ENCODE measurements at places on chromosomes 13 and 19.

DNA sequence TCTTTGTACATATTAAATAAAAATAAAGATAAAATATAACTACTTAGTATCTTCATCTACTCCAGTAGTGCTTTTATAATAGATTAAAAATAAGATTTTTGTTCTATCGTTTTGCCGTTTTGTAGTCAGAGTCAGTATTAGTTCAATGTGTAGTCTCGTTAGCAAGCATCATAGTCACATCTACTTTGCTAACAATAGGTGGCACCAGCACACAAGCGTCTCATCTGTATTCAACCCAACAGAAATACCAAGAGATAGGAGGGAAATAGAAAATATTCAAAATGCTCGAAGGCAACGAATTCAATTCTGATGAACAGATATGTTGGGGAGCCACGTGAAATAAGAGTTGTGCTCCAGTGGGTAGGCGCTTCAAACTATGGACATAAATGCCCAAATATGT is 21.4 kb upstream of the MICU2 start:
- peaks cover 6% of the 10 kb centered on the region for H3K36me3 ChIP-seq
- H3K4me3 ChIP-seq: no peak overlapping the region
- H3K27ac ChIP-seq: no peak overlapping the region
- no peak for DNase-seq

DNA sequence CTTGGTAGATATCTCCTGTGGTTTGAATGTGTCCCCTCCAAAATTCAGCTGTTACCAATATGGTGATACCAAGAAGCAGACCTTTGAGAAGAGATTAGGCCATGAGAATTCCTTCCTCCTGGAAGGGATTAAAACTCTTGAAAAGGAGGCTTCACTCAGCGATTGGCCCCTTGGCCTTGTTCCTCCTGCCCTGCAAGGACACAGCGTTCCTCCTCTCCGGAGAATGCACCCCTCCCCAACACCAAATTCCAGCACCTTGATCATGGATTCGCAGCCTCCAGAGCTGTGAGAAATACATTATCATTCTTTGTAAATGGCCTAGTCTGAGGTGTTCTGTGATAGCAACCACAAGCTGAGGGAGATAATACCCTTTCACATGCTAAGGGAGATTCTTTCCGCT is 34.5 kb upstream of the ARHGEF7 start:
- H3K36me3 ChIP-seq: no peaks in the 10 kb centered on the region
- H3K27ac ChIP-seq: no peak overlapping the region
- H3K27me3 ChIP-seq: peaks cover 21% of the 10 kb centered on the region

DNA sequence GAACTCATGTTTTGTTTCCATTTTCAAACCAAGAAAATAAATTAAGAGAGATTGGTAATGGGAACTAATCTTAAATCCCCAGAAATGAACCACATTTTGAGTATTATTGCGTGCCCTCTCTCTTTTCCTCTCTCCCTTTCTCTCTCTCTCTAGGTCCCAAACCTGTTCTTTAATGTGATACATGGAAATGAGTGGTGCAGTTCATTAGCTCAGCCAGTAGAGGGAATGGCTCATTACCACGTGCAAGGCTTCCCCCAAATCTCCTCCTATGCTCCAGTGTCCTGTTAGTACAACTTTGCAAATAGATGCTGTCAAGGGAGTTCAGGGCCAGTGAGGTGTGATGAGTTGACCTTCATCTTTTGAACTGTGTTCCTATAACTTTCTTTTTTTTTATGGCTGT is 178.4 kb downstream of the FGF9 start:
- DNase-seq: no peak
- H3K27me3 ChIP-seq: peaks cover 13% of the 10 kb centered on the region
- H3K4me1 ChIP-seq: peaks cover 17% of the 10 kb centered on the region

DNA sequence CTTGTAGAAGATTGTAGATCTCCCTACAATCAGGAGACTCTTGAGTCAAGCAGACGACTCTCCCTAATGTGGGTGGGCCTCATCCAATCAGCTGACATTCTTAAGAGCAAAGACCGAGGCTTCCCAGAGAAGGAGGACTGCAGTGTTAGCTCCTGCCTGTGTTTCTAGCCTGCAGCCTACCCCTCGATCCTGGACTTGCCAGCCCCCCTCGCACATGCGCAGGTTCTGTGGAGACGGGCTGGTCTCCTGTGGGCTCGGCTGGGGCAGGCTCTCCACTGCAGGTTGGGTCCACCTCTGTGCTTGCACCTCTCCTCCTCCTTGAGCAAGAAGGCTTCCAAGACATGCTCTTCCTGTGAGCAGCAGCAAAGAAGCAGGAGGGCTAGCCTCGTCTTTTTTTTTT is 185.2 kb upstream of the SOX1 start:
- no peak overlapping the region for H3K27ac ChIP-seq
- H3K4me1 ChIP-seq: no peaks in the 10 kb centered on the region
- peaks cover 4% of the 10 kb centered on the region for H3K27me3 ChIP-seq
- DNase-seq: no peak
- no peak overlapping the region for H3K4me3 ChIP-seq
- no peaks in the 10 kb centered on the region for H3K36me3 ChIP-seq

DNA sequence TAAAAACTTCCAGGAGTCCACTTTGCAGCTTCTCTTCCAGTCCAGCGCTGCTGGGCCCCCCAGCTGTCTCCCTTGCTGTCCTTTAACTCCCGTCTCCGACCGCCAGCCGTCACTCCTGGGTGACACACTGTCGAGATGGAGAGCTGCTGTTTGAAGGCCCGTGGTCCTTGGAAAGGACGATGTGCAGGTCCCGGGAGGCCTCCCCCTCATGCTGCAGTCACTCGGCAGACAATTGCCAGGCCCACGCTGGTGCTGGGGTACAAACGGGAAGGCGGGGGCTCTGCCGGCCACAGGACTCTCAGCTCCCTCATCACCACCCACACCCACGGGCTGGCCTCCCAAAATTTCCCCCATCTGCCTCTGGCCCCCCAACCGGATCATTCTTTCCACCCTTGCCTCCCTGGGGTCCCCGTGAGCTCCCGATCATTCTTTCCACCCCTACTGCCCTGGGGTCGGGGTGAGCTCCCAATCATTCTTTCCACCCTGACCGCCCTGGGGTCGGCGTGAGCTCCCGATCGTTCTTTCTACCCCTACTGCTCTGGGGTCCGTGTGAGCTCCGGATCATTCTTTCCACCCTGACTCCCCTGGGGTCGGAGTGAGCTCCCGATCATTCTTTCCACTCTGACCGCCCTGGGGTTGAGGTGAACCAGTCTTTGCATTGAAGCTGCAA is 16.0 kb upstream of the ZNF554 start:
- peaks cover 6% of the 10 kb centered on the region for H3K36me3 ChIP-seq
- peaks cover 6% of the 10 kb centered on the region for H3K4me1 ChIP-seq
- H3K4me3 ChIP-seq: no peak overlapping the region
- no peak for DNase-seq

DNA sequence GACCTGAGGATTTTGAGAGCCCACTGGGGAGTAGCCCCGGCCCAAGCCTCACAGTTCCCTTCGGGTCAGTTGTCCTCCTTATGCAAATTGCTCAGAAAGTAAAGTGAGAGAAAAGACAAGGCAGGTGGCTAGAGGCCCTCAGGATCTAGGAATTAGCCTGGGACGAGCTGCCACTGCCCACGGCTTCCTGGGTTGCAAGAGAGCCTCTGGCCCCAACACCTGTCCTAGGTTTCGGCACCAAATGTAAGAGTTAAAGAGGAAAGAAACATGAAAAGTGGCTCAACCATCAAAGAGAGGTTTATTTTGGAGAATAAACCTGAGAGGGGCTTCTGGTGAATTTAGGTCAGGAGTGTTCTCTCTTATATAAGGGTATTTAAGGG is 25.6 kb downstream of the TMEM255B start:
- H3K4me1 ChIP-seq: no peaks in the 10 kb centered on the region
- peaks cover 2% of the 10 kb centered on the region for H3K36me3 ChIP-seq
- peaks cover 30% of the 10 kb centered on the region for H3K27me3 ChIP-seq
- H3K27ac ChIP-seq: no peak overlapping the region
- DNase-seq: no peak

- H3K4me3 ChIP-seq: no peak overlapping the region
- no peak for DNase-seq
- H3K27ac ChIP-seq: no peak overlapping the region
- H3K27me3 ChIP-seq: no peaks in the 10 kb centered on the region
Measured at GRCh38 chr13:69461397-69461796, 646.2 kb upstream of the ATXN8OS start.

- no peaks in the 10 kb centered on the region for H3K27me3 ChIP-seq
- H3K36me3 ChIP-seq: peaks cover 5% of the 10 kb centered on the region
- no peak overlapping the region for H3K4me3 ChIP-seq
- no peak for DNase-seq
- H3K4me1 ChIP-seq: peaks cover 12% of the 10 kb centered on the region
Measured at GRCh38 chr19:8259922-8260247, 48.3 kb downstream of the CD320 start.

DNA sequence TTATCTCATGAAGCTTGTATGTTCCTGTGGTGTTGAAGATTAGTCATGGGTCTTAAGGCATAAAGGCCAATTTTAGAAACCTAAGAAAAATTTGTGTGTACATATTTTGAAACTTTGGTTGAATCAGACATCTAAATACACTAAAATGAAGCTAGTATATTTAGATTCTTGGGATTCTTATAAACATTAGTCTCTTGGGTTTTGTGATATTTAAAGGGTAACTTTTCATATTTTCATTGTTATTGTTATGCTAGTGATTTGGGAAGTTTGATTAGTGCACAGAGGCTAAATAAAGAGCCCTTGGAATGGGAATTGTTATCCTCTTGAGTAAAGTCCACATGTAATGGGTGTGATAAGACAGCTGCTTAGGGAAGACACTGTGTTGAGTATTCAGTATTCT is 24.5 kb downstream of the UBA2 start:
- peaks cover 16% of the 10 kb centered on the region for H3K4me1 ChIP-seq
- peaks cover 6% of the 10 kb centered on the region for H3K36me3 ChIP-seq
- H3K27ac ChIP-seq: no peak overlapping the region
- no peak for DNase-seq
- no peaks in the 10 kb centered on the region for H3K27me3 ChIP-seq
- no peak overlapping the region for H3K4me3 ChIP-seq

- H3K36me3 ChIP-seq: peaks cover 2% of the 10 kb centered on the region
- peaks cover 25% of the 10 kb centered on the region for H3K4me1 ChIP-seq
- H3K4me3 ChIP-seq: no peak overlapping the region
Measured at GRCh38 chr19:29956855-29957254, 14.8 kb downstream of the URI1 start.

DNA sequence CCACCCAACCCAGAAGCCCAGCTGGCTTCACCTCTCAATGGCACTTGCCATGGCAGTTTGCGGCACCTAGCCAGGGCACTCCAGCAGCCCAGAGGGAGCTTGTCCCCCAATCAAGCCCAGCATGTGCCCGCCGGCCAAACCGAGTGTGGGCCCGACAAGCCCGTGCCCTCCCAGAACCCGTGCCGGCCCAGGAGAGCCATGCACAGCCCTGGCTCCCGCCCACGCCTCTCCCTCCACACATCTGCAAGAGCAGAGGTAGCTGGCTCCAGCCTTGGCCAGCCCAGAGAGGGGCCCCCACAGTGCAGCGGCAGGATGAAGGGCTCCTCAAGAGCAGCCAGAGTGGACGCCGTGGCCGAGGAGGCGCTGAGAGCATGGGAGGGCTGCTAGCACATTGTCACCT is 2278.0 kb upstream of the PCDH20 start:
- H3K27ac ChIP-seq: no peak overlapping the region
- no peak overlapping the region for H3K4me3 ChIP-seq
- H3K27me3 ChIP-seq: no peaks in the 10 kb centered on the region
- H3K36me3 ChIP-seq: no peaks in the 10 kb centered on the region
- no peak for DNase-seq

GRCh38 chr19:43465468-43466120 is at the start of gene LYPD3:
LYPD3 (minus strand) TSS chr19:43465608; CDS start chr19:43465571, 37 bp downstream.
- H3K36me3 ChIP-seq: no peaks in the 10 kb centered on the region
- peak within 1 kb of the TSS; percentile 88 for H3K27ac ChIP-seq
- H3K27me3 ChIP-seq: no peaks in the 10 kb centered on the region

DNA sequence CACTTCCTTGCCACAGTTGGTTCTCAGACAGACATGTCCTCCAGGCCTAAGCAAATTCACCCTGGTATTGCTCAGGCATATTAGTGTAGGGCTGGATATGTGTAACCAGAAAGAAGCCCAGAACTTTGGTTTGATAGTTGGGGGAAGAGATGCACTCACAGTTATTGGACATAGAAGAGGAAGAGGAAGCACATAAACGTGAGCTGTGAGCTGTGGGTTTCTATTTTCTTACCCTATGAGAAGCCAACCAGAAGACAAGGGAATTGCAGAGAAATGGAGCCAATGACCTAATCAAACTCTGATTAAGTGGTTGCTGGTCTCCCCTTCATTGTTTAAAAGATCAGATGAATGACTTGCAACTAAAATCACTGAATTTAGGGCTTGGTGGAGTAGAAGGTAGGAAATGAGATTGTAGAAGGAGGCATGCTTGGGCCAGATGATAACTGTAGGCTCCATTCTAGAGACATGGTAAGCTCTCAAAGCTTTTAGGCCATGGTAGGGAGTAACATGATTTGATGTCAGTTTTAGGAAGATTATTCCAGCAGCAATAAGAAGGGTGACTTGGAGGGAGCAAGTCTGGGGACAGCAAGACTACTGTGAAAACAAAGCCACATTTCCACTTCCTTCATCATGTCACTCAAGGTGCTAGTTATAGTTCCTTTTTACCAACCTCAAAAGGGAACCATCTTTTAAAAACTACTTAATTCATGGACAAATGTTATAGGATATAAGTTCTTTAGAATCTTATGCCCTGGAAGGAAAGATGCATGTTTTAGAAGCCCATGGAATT is 24.1 kb upstream of the WDFY2 start:
- DNase-seq: no peak
- H3K4me3 ChIP-seq: no peak overlapping the region
- H3K36me3 ChIP-seq: peaks cover 3% of the 10 kb centered on the region
- H3K4me1 ChIP-seq: peaks cover 14% of the 10 kb centered on the region

DNA sequence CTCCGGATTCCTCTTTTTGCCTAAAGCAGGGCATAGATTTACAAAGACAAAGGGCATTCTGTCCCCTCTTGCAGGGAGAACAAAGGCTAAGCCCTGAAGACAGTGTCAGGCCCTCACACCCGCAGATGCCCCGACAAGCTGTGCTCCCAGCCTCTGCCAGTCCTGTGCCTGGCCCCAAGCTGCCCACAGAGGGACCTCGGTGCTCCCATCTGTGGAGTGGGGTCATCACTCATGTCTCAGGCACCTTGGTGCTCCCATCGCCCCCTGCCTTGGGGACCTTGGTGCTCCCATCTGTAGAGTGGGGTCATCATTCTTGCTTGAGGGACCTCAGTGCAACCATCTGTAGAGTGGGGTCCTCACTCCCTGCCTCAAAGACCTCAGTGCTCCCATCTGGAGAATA is 24.3 kb downstream of the C13orf46 start:
- no peaks in the 10 kb centered on the region for H3K27me3 ChIP-seq
- H3K4me1 ChIP-seq: no peaks in the 10 kb centered on the region
- DNase-seq: no peak
- H3K36me3 ChIP-seq: no peaks in the 10 kb centered on the region
- no peak overlapping the region for H3K27ac ChIP-seq
- no peak overlapping the region for H3K4me3 ChIP-seq
